ENCODE measurements at places on chromosomes 7 and 10. TPM values are rescaled to one million over a fixed set of nuclear protein-coding genes. Genes with fewer than 3 reads are reported as not detected.

CCL26 gene
- not detected for polyA plus RNA-seq

GIMAP8 gene
- 0.02 TPM for polyA plus RNA-seq

TEX47 gene
- polyA plus RNA-seq = not detected

ARHGEF35 gene
- 22.4 TPM for polyA plus RNA-seq

ALOX5 gene
- polyA plus RNA-seq = not detected

SLC16A9 gene
- polyA plus RNA-seq = 9.8 TPM

SCIN gene
- 0.09 TPM for polyA plus RNA-seq

MYL10 gene
- not detected for polyA plus RNA-seq

PSD gene
- 0.15 TPM for polyA plus RNA-seq

GATA3 gene
- 8.9 TPM for polyA plus RNA-seq

HSPA12A gene
- polyA plus RNA-seq = 3.8 TPM

EPO gene
- 0.65 TPM for polyA plus RNA-seq

TMEM273 gene
- not detected for polyA plus RNA-seq

GRID2IP gene
- polyA plus RNA-seq = not detected

SSC4D gene
- 1.9 TPM for polyA plus RNA-seq

NFE2L3 gene
- polyA plus RNA-seq = 15.3 TPM

DENND2A gene
- 2.0 TPM for polyA plus RNA-seq

FHIP2A gene
- polyA plus RNA-seq = 4.5 TPM

IFIT1B gene
- polyA plus RNA-seq = not detected

SYT15 gene
- polyA plus RNA-seq = 0.13 TPM

SPDYE16 gene
- not detected for polyA plus RNA-seq

FFAR4 gene
- not detected for polyA plus RNA-seq

RSU1 gene
- 62.5 TPM for polyA plus RNA-seq

CDHR3 gene
- 0.59 TPM for polyA plus RNA-seq

SGPL1 gene
- 15.8 TPM for polyA plus RNA-seq

PNLIPRP3 gene
- 9.7 TPM for polyA plus RNA-seq

CPXM2 gene
- polyA plus RNA-seq = not detected

CPEB3 gene
- 0.12 TPM for polyA plus RNA-seq

EGR2 gene
- polyA plus RNA-seq = not detected
